IMR-90 (cell line): ENCODE measurements at places on chromosomes 12 and 14. TPM values are rescaled to one million over a fixed set of nuclear protein-coding genes. Genes with fewer than 3 reads are reported as not detected.

GRCh38 chr14:81341370-81341769, 58.8 kb downstream of the STON2 start:
- no peaks in the 10 kb centered on the region for H3K27me3 ChIP-seq
- H3K4me1 ChIP-seq, result no peaks in the 10 kb centered on the region
- no peak overlapping the region for H3K27ac ChIP-seq
- H3K36me3 ChIP-seq, result no peaks in the 10 kb centered on the region
- no peak for DNase-seq

GRCh38 chr12:132270969-132271754, 58.2 kb downstream of the GALNT9 start:
- no peak for DNase-seq
- H3K4me3 ChIP-seq, result no peak overlapping the region
- no peaks in the 10 kb centered on the region for H3K4me1 ChIP-seq
- H3K36me3 ChIP-seq, result no peaks in the 10 kb centered on the region

DNA sequence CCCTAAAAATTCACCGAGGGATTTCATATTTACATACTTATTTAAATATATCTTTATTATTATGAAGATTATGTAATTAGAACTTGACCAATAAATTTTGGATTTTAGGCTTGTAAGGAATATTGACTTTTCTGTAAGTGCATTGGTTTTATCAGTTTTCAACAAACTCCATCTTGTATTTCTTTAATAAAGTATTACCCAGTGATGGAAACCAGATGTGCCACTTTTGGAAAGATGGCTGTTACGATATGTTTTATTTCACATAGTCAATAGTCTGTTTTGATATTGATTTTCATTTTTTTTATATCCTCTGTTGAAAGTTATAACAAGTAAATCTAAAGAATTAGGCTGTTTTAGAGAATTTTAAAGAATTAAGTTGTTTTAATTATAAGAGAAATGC, 1.8 kb downstream of the MON2 start:
- peaks cover 2% of the 10 kb centered on the region for H3K36me3 ChIP-seq
- H3K4me1 ChIP-seq, result peaks cover 2% of the 10 kb centered on the region; the same call in 1 of the 2 replicates
- no peaks in the 10 kb centered on the region for H3K27me3 ChIP-seq
- DNase-seq, result no peak
- no peak overlapping the region for H3K4me3 ChIP-seq

DNA sequence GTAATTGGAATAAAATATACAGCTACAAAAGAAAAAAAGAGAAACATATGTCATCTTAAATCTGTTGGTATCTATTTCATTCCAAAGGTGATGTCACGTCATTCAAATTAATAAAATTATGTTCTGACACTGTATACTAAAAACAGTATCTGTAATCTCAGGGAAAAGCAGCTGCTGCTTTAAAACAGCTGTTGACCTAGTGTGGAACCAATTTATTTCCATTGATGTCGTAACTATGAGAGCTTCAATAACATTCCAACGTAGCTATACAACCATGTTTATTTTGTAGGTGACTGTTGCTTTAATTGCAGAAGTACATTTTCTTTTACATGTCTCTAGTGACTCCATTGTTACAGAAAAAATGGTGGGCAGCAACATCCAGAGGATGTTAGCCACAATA, 571.7 kb downstream of the RPS29 start:
- no peaks in the 10 kb centered on the region for H3K4me1 ChIP-seq
- H3K4me3 ChIP-seq, result no peak overlapping the region
- no peak overlapping the region for H3K27ac ChIP-seq
- no peaks in the 10 kb centered on the region for H3K27me3 ChIP-seq
- no peak for DNase-seq

- no peak for DNase-seq
- no peak overlapping the region for H3K4me3 ChIP-seq
- no peaks in the 10 kb centered on the region for H3K4me1 ChIP-seq
- H3K36me3 ChIP-seq, result no peaks in the 10 kb centered on the region
These were observed 82.4 kb downstream of the RTN1 start for GRCh38 chr14:59788176-59788575.

DNA sequence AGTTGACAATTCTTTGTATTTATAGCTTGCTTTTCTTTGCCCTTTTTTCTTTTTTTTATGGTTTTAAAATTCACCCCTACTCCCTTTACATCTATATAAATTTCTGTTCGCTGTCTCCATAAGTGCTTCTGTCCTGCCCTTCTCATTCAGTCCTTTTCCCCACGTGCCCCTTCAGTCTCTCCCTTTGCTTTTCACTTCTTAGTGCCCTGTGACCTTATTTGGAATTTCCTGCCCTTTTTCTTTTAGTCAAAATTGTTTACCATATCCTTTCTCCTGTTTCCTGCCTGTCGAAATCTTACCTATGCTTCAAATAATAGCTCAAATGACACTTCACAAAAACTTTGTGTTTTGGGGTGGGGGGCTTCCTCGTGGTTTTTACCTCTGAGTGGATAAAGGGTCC, 6.0 kb downstream of the TMX1 start:
- no peak for DNase-seq
- peaks cover 8% of the 10 kb centered on the region for H3K36me3 ChIP-seq
- H3K27me3 ChIP-seq, result no peaks in the 10 kb centered on the region

DNA sequence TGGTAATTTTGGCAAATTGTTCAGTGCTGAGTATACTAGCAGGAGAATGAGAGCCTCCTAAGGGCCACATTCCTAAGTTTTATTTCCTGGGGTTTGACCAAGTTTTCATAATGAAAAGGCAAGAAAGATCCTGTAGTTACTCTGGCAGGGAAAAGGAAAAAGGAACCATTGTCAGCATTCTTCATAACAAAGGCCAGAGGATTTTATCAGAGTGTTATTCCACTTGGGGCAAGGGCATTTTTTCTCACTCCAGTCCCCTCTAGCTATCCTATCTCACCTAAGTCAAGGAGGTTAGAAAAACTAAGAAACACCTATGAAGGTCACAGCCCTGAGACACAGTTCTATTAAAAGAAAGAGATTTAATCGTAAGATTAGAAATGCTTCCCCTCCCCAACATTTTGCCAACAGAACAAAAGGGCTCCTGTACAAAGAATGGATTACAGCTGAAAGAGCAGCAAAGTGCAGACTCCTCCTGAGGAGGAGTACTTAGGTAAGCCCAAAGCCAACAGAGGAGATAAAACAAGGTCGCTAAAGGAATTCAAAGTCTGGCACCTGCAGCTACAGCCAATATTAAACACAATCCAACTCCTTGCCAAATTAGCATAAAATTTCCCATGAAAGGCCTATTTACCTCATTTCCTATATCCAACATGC, 162.4 kb downstream of the GALC start:
- no peaks in the 10 kb centered on the region for H3K4me1 ChIP-seq
- H3K4me3 ChIP-seq, result no peak overlapping the region
- no peak overlapping the region for H3K27ac ChIP-seq
- H3K27me3 ChIP-seq, result no peaks in the 10 kb centered on the region
- H3K36me3 ChIP-seq, result no peaks in the 10 kb centered on the region

The AKAP5 gene
- total RNA-seq, result 0.72 and 1.4 TPM in 2 replicates

DNA sequence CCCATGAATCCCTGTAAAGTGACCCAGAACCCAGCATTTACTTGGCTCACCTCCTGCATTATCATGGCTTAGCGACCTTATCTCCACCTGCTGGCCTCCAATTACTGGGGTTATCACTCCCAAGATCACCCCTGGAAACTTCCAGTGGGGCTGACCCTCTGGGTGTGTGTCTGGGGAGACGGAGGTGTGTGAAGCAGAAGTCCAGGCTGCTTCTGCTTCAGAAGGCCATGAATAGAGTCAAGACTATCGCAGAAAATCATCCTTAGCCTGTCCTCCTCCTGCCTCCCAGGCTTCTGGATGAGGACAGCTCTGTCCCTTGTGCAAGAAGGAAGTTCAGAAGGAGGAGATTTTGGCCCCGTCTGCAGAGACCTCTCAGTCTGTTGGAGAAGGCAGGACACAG, 408 bp upstream of the KRT72 start:
- no peaks in the 10 kb centered on the region for H3K4me1 ChIP-seq
- H3K36me3 ChIP-seq, result no peaks in the 10 kb centered on the region
- H3K27ac ChIP-seq, result no peak overlapping the region
- no peak overlapping the region for H3K4me3 ChIP-seq

DNA sequence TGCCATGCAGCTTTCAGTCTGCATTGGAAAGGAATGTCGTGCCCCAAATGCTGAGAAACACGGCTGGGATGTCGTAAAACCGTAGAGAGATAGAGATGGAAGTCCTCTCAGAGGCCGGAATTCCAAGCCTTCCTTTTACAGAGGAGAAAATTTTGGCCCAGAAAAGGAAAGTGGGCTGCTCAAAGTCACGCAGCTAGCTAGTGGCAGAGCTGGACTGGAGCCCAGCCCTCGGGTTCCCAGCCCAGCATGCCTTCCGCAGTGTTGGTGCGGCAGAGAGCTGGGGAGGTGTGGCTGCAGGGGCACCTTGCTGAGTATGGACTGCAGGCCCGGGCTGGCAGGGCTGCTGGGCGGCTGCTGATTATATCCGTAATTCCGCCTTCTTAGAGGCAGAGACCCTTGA, 50.3 kb downstream of the KCNA1 start:
- no peaks in the 10 kb centered on the region for H3K36me3 ChIP-seq
- DNase-seq, result no peak
- no peaks in the 10 kb centered on the region for H3K4me1 ChIP-seq
- H3K27ac ChIP-seq, result no peak overlapping the region
- no peak overlapping the region for H3K4me3 ChIP-seq

- H3K27ac ChIP-seq, result no peak overlapping the region
- H3K4me1 ChIP-seq, result peaks cover 8% of the 10 kb centered on the region
- no peak overlapping the region for H3K4me3 ChIP-seq
- H3K36me3 ChIP-seq, result peaks cover 2% of the 10 kb centered on the region; the same call in 1 of the 2 replicates
- H3K27me3 ChIP-seq, result no peaks in the 10 kb centered on the region
These were observed 37.3 kb downstream of the ARL6IP4 start for GRCh38 chr12:123017753-123018152.

GRCh38 chr14:56875104-56875675, 64.9 kb upstream of the OTX2 start:
- H3K36me3 ChIP-seq, result no peaks in the 10 kb centered on the region
- H3K4me3 ChIP-seq, result no peak overlapping the region
- no peak for DNase-seq
- no peaks in the 10 kb centered on the region for H3K4me1 ChIP-seq

DNA sequence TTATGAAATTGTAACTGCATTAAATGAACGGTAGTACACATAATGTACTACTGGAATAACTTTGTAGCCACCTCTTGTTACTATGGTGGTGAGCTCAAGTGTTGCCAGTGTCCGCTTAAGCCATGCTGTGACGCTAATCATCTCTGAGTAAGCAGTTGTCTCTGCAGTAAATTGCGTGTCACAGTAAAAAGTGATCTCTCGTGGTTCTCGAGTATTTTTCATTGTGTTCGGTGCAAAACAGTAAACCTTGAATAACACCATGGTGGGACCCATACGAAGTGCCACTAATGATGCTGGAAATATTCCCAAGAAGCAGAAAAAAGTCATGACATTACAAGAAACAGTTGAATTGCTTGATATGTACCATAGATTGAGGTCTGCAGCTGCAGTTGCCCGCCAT, 524.8 kb downstream of the SOX5 start:
- H3K4me3 ChIP-seq, result no peak overlapping the region
- DNase-seq, result no peak
- no peaks in the 10 kb centered on the region for H3K36me3 ChIP-seq
- H3K27ac ChIP-seq, result no peak overlapping the region
- H3K27me3 ChIP-seq, result no peaks in the 10 kb centered on the region

DNA sequence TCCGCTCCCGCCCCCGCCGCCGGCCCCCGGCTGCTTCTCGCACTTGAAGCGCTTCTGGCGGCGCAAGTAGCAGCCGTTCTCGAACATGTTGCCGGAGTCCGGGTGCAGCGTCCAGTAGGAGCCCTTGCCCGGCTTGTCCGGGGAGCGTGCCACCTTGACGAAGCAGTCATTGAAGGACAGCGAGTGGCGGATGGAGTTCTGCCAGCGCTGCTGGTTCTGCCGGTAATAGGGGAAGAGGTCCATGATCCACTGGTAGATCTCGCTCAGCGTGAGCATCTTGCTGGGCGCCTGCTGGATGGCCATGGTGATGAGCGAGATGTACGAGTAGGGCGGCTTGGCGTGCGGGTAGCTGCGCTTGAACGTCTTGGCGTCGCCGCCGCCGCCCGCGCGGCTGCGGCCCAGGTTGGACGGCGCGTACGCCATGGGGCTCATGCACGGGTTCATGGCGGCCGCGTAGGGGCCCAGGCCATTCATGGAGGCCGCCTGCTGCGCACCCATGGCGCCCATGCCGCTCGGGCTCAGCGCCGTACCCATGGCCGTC, 3.0 kb downstream of the FOXA1 start:
- no peak for DNase-seq
- H3K27me3 ChIP-seq, result peaks cover 75% of the 10 kb centered on the region
- H3K27ac ChIP-seq, result no peak overlapping the region
- H3K36me3 ChIP-seq, result no peaks in the 10 kb centered on the region
- no peak overlapping the region for H3K4me3 ChIP-seq

The CCDC198 gene
- total RNA-seq, result not detected in 2 replicates

- no peaks in the 10 kb centered on the region for H3K36me3 ChIP-seq
- no peak overlapping the region for H3K27ac ChIP-seq
- no peak for DNase-seq
- H3K27me3 ChIP-seq, result peaks cover 32% of the 10 kb centered on the region
- H3K4me1 ChIP-seq, result no peaks in the 10 kb centered on the region
These were observed 11.6 kb downstream of the DLK1 start for GRCh38 chr14:100738269-100738691.

DNA sequence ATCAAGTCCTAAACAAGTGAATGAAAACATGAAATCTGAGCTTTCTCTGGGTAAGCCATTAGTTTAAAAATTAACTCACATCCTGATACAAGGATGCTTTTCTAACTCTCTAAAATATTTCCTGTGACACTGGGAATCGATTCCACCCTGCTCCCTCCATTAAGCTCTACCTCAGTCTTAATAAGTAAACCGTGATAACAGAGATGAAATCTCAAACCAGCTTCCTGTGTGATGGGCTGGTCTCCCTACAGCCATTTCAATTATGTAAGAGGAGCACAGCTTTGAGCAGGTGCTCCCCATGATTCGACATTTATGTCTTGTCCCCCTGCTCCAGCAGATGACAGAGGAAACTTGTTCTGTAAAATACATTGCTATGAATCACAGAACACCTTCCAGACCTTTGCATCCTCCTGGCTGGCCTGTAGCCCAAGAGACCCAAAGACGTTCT, 59.0 kb downstream of the GAS2L3 start:
- no peaks in the 10 kb centered on the region for H3K4me1 ChIP-seq
- no peaks in the 10 kb centered on the region for H3K36me3 ChIP-seq
- DNase-seq, result no peak
- H3K4me3 ChIP-seq, result no peak overlapping the region
- no peak overlapping the region for H3K27ac ChIP-seq

The AQP2 gene
- total RNA-seq, result not detected in 2 replicates

The TAS2R43 gene
- 0.90 and 1.9 TPM in 2 replicates for total RNA-seq

The ZNF891 gene
- 0.36 and 0.56 TPM in 2 replicates for total RNA-seq

DNA sequence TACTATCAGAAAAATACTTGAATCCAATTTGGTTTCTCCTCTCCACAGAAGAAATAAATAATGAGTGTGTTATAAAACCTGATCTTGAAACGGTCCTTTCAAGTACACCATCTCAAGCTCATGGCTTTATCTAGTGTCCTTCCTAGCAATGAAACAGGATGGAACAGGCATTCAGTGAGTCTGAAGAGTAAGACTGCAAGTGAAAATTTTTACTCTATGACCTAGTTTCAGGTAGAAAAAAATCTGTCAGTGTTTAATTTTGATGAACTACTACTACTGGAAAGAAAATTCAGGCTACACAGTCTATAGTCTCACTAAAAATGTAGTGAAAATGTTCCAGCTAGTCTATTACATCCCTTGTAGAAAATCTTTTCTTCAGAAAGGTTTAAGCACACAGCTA, 7.7 kb downstream of the CBX5 start:
- H3K27ac ChIP-seq, result no peak overlapping the region
- no peak overlapping the region for H3K4me3 ChIP-seq
- peaks cover 4% of the 10 kb centered on the region; the same call in 1 of the 2 replicates for H3K36me3 ChIP-seq
- H3K4me1 ChIP-seq, result no peaks in the 10 kb centered on the region

The NUBPL gene
- 11.5 and 15.6 TPM in 2 replicates for total RNA-seq
